ENCODE measurements at places on chromosomes 1 and 21. TPM values are rescaled to one million over a fixed set of nuclear protein-coding genes. Genes with fewer than 3 reads are reported as not detected.
A peak's percentile ranks its signal among the peaks of the same experiment; 100 is the strongest.

- 0 out of 2 replicates have a peak, but pooled peaks cover 2% of the 10 kb centered on the region for H3K4me1 ChIP-seq
- no peak for DNase-seq
- no peak overlapping the region for H3K27ac ChIP-seq
- no peak overlapping the region for H3K4me3 ChIP-seq
- H3K36me3 ChIP-seq, result peaks cover 72% of the 10 kb centered on the region
- H3K27me3 ChIP-seq, result no peaks in the 10 kb centered on the region
These were observed 11.5 kb downstream of the PFKFB2 start for GRCh38 chr1:207064561-207064960.

GRCh38 chr1:155607708-155608107 lies 2.3 kb upstream of the MSTO1 start:
- no peak for DNase-seq
- H3K4me3 ChIP-seq, result no peak overlapping the region
- no peaks in the 10 kb centered on the region for H3K27me3 ChIP-seq
- H3K36me3 ChIP-seq, result peaks cover 8% of the 10 kb centered on the region
- H3K4me1 ChIP-seq, result peaks cover 4% of the 10 kb centered on the region
- H3K27ac ChIP-seq, result no peak overlapping the region

DNA sequence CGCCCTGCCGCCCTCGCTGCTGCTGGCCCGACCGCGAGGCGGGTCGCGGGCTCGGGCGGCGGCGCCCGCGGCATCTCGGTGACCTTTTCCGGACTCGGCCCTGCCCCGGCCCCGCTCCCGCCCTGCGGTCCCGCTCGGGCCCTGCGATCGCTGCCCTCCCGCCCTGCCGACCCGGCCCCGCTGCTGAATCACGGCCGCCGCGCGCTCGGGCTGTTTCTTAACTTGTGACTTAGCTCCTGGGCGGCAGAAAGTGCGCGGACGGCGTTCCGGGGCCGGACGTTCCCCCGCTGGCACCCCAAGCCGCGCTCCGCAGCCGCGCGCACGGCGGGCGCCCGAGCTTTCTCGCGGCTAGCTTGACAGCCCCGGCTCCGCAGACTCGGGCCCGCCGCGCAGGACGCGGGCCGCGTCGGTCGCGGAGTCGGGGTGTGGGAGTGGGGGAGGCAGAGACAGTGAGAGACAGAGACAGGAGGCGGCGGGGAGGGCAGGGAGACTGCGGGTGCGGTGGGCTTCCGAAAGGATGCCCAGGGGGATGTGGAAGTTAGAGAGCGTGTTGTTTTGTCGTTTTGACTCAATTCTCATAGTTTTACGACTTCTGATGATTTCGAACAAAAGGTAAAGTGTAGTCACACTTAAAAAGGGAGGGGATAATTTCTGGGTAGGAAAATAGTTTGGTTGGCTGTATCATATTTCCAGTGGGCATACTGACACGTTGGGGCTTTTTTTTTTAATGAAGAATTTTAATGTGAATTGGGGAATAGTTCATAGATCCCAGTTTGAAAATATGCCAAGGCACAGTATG lies 49.8 kb downstream of the PRDM2 start:
- H3K4me1 ChIP-seq, result peaks cover 31% of the 10 kb centered on the region
- H3K4me3 ChIP-seq, result peak overlapping the region; percentile 89
- peak; percentile 61 for DNase-seq
- H3K27ac ChIP-seq, result no peak overlapping the region

DNA sequence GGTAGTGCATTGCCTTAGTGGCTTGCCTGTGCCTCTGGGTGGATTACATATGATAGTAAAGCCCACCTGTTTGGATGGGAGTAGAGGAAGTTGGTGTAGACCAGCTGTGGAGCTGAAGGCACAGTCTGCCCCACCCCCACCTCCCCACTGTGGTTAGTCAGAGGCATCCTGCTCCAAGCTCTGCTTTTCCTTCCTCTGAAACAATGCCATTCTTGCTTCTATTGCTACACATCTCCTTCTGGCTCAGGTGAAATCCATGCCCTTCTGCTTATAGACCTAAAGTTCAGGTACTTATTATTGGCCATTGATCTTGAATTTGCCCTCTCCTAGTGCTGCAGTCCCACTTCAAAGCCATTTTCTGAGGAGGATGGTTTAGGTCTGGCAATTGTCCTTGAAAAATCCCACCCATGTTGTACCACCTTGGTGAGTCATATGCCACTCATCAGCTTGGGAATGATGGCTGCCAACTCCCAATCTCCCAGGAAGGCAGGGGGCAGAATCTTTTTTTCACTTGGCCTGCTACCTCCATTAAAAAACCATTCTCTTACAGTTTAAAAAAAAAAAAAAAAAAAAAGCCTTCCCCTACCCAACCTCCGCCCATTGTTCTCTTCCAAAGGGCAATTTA lies 6.7 kb upstream of the TXLNA start:
- H3K36me3 ChIP-seq, result peaks cover 41% of the 10 kb centered on the region
- peak overlapping the region; percentile 77 for H3K27ac ChIP-seq
- H3K4me1 ChIP-seq, result peaks cover 1% of the 10 kb centered on the region
- DNase-seq, result no peak

GRCh38 chr1:73813236-73813635 lies 384.7 kb downstream of the LRRIQ3 start:
- no peak for DNase-seq
- no peak overlapping the region for H3K4me3 ChIP-seq
- H3K27me3 ChIP-seq, result no peaks in the 10 kb centered on the region
- no peaks in the 10 kb centered on the region for H3K4me1 ChIP-seq
- no peak overlapping the region for H3K27ac ChIP-seq

- no peak overlapping the region for H3K4me3 ChIP-seq
- H3K27me3 ChIP-seq, result no peaks in the 10 kb centered on the region
- no peaks in the 10 kb centered on the region for H3K36me3 ChIP-seq
- H3K4me1 ChIP-seq, result no peaks in the 10 kb centered on the region
- H3K27ac ChIP-seq, result no peak overlapping the region
These were observed 7.9 kb downstream of the DISC1 start for GRCh38 chr1:231634323-231635013.

XCL1 gene
- total RNA-seq, result 0.53 TPM

DNA sequence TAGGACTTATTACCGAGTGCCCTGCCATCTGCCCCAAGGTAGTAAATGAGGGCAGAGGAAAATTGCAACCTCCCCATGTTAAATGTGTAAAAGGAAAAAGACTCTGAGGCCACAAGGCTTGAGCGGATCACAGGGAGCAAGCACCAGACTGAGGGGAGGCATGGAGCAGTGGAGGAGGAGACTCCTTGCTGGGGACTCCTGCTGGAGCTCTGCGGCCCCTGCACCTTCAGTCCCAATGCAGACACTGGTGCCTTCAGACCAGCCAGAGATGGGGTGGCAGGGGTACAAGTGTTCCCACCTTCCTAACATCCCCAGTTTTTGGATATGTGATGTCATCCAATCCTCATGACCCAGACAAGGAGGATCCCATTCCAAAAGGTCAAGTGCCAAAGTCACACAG lies 128.4 kb upstream of the NGF start:
- no peak overlapping the region for H3K27ac ChIP-seq
- peaks cover 3% of the 10 kb centered on the region for H3K4me1 ChIP-seq
- no peaks in the 10 kb centered on the region for H3K27me3 ChIP-seq
- H3K4me3 ChIP-seq, result no peak overlapping the region
- DNase-seq, result peak; percentile 24

DNA sequence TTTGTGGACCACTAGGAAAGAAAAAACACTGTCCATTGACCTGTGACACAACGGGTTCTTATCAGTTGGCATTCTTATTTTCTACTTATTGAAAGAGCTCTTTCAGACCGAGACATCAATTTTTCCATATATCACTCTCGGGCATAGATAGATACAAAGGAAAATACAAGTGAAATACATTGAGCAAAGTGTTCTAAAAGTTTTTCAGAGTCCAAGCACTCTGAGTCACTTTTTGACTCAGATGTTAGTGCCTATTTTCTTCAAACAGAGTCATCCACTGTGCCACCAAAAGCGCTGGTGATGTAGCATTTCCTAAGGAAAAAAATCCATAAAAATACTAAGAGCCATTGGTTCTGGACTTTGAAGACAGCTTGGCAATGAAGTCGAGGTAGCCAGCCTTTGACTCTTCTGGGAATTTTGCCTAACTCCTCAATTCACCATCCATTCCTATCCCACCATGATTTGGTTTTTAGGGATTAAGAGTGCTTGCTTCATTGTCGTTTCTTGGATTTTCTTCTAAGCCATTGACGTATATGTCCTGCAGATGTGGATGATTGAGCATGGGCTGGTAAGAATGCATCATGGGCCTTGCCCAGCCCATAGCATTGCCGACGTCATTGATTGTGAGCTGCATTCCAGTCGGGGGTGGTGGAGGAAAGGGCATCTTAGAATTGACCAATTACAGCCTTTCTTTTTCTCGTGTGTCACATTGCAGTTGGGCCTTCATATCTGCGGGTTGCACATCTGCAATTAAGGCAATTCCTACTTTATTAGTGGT lies 10.6 kb downstream of the GALNT2 start:
- no peak for DNase-seq
- no peak overlapping the region for H3K4me3 ChIP-seq
- peaks cover under 1% of the 10 kb centered on the region for H3K27me3 ChIP-seq
- H3K36me3 ChIP-seq, result peaks cover 16% of the 10 kb centered on the region
